Lung microvascular endothelial cell (primary cell): ENCODE measurements at places on chromosomes 3 and 15.

DNA sequence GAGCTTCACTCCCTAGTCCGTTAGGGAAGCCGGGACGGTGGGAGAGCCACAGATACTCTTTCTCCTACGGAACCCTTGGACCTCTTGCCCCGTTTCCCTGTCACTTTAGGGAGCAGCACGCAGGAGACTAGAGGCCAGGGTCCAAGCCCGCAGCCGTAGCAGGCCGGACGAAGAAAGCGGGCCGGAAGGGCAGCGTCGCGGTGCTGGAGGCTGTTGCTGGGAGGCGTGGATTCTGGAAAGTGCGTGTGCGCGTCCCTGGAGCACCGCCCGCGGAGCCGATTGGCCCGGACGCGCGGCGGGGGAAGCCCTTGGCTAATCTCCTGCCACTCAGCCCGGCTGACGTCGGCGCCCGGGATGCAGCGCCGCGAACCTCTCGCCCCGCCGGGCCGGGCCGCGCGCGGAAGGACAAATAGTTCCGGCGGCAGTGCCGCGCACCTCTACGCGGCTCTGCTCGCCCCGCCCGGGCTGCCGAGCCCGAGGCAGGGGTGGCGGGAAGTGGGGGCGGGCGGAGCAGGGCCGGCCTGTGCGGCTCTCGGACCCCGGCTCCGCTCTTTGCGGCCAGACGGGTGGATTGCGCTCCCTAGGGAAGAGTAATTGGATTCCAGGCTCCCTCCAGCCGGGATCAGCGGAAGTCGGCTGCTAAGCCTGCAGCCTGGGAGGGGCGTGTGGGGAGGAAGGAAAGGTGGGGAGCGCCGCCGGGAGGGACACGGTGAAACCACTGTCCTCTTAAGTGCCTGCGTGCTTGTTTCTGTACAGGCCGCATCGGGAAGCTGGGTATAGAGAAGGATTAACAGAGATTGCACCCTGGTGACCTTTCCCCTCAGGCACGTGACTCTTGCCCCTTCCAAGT, 31.3 kb upstream of the TCF12 start:
- peak; percentile 96 for DNase-seq

- no peak for DNase-seq
Measured at GRCh38 chr15:26790118-26790517, 17.3 kb upstream of the GABRB3 start.

GRCh38 chr3:69385123-69385722, 665 bp downstream of the FRMD4B start:
- no peak for DNase-seq

DNA sequence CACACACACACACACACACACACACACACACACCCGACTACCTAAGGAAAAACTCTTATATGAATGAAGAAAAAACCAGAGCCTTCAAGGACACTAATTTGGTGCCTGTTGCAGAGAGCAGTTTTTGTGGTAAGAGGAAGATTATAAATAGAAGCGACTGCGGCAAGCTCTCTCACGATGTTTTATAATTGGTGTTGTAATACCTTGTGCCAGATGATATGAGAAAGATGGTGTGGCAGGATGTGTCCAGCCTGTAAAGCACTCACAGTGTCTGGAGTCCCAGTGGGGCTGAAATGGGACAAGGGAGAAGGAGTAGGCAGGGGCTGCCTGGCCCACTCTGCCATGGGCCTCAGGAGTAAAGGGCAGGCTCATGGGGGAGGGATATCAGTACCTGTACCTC, 839.9 kb downstream of the AGBL1 start:
- DNase-seq: no peak

GRCh38 chr15:78438619-78439285, 736 bp downstream of the IREB2 start:
- peak; percentile 47 for DNase-seq

DNA sequence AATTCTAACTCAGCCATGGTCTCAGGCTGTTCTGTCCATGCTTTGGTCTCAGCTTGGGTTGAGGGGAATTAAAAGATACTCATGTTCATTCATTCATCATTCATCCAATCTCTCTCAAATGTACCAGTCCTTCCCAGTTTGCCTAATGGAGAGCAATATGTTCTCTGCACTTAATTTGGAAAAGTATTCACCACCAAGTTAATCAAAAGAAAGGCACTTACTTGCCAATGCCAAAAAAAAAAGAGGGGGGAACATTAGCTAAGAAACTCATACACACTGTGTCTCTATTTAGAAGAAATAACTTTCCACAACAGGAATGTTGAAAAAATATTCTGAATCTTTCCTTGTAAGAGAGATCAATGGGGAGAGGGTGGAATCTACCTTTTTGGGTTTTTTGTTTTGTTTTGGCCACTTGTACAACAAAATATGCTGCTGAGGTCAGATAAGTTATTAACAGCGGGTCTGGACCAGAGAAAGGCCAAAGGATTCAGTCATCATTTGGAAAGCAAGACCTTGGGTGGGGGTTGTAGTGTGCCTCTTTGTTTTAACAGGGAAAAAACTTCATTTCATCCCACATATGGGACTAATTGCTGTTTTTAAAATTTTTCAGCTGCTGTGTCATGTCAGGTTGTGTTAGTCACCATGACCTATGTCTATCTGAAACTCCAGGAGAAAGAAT, 152.3 kb downstream of the FBN1 start:
- DNase-seq: no peak

DNA sequence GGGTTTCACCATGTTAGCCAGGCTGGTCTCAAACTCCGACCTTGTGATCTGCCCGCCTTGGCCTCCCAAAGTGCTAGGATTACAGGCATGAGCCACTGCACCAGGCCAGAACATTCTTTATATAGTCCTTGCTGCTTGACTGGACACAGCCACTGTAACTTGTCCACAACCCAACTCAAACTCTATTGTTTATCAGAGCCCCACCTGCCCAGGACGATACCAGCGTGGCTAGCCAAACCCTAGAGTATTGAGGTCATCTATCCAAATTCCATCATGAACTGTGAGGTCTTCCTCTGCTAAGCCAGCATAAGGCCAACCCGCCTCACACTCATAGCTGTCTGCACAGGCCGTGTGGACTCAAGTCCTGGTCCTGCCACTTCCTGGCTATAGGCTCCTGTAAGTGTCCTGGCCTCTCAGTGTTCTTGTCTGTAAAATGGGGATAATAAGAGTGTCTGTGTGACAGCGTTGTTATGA, 63.9 kb downstream of the DAPK2 start:
- DNase-seq: no peak

- no peak for DNase-seq
Measured at GRCh38 chr3:194440756-194441155, 41.7 kb upstream of the GP5 start.

DNA sequence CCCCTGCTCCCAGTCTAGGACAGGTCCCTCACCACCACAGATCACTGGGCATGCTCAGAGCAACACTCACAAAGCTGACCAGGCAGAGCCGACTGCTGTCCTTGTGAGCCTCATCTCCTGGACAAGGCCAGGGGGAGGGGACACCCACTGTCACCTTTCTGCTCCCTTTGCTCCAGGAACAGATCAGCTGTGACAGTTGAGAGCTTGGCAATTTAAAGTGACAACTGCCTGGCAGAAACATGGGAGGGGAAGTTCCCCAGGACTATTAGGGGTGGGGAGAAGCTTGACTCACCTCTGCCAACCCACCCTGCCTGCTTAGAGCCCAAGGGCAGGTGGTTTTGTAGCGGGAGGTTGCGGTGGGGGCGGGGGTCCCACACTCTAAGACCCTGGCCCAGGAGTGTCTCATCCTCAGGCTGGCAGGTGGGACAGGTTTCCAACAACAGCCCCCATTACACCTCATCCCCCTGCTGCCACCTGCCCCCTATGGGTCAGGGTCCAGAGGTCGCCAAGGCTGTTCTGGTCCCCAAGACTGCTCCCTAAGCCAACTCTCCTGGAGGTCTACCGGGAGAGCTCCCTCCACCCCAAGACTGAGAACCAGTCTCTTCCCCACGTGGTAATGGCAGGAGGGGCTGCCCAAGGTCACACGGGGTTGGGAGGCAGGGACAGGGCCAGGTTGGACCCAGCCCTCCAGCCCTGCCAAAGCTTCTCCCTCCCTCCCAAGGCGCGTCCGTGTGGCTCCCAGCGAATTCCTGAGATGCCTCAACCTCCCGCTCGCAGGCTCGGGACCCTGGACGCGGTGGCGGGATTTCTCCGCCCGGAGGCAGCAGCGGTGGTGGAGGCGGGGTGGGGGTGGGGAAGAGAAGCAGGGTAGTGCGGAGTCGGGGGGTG, 80.4 kb downstream of the IQSEC1 start:
- no peak for DNase-seq

DNA sequence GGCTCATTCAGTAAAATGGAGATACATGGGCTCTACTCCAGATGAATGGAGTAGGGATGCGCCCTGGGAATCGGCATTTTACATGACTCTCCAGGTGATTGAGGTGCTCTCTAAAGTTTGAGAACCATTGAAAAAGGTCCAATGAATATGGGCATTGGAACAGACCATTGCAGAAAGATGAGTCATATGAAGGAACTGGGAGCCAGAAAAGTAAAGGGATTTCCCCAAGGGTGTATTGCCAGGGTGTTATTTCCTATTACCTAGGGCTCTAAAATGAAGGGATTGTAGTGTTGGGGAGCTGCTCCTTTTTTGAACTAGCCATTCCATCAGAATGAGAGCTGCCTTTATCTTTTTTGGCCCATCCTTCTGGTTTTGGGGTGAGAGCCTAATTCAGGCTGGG, 21.7 kb downstream of the CLDN11 start:
- DNase-seq: no peak

GRCh38 chr3:56989169-56989976, 71.1 kb upstream of the SPATA12 start:
- no peak for DNase-seq

DNA sequence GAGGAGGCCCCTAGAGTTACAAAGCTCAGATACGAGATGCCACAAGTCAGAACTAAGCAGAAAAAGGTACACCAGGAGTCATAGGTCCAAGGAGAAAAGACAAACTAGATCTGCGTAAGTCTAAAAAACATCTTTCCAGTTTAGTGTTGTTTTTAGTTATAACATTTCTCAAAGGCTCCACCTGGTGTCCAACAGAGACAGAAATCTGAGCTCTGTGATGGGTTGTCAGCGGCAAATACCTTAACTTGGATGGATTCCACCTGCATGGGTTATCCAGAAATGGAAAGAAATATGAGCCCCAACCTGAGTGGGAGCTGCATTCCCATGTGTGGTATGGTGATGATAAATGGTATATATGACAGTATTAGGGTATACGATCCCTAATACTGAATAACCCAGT, 238.6 kb upstream of the CHRM5 start:
- DNase-seq: peak; percentile 36

DNA sequence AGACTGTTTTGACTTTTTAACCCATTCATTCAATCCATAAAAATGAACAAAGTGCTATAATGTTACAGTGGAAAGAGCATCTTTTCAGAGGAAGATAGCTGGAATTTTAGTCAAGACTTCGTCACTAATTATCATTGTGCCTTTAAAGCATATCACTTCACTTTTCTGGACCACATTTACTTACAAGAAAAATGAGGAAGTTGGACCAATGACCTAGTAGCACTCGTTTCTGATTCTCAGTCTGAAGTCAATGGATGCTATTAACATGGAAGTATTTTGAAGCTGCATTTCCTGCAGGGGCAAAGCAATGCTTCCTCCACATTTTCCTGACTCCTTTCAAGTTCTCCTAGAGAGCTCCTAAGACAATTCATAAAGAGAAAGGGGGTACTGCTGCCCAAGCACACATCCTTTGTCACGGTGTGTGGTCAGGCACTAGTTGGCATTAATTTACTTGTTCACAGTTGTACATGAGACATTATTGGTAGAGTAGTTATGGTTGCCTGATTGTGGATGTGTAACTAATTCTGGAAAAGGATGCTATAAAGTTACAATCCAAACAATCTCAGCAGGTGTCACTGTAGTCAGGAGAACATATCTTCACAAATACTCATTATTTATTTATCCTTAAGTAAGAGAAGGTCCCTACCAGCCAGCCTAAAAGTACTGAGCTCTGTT, 1049.1 kb downstream of the FHIT start:
- DNase-seq: no peak
